ENCODE measurements at places on chromosomes 3 and 15.

- no peak for DNase-seq
These were observed 13.4 kb upstream of the SELENOT start for GRCh38 chr3:150589759-150590158.

- no peak for DNase-seq
These were observed 120.9 kb upstream of the P2RY1 start for GRCh38 chr3:152713989-152714388.

DNA sequence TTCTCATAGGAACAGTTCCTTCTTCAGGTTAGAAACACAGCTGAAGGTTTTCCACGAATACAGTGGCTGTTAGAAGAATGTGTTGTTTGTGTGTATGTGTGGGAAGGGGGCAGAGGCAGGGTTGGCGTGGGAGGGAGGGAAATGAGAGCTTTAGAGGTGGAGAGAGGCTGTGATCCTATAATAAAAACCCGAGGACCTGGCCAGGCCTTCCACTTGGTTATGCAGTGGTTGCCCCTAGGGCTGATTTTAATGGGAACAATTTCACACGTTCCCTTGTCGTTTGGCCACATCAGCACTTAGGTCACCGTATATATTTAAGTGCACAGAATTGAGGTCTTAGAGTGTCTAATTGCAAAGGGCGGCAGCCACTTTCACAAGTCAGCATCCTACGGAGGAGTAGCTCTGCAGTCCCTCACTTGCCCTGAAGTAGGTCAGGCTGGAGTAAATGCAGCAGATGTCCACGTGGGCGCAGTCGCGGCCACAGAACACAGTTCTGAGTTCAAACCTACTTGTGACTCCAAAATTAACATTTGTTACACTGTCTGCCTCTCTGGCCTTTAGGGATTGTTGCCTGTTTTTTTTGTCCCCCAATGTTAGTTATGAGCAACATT lies 85.6 kb downstream of the PDCD6IP start:
- DNase-seq, result no peak

GRCh38 chr3:50341537-50341936 lies 901 bp upstream of the RASSF1 start:
- DNase-seq, result no peak

GRCh38 chr3:11250902-11251806 lies 21.0 kb upstream of the ATG7 start:
- DNase-seq, result no peak

- DNase-seq, result no peak
These were observed 8.7 kb upstream of the GP9 start for GRCh38 chr3:129051871-129052340.

GRCh38 chr3:96776818-96777217 lies 37.6 kb upstream of the EPHA6 start:
- no peak for DNase-seq

GRCh38 chr3:133042778-133043177 lies 4.6 kb downstream of the TMEM108 start:
- DNase-seq, result no peak

DNA sequence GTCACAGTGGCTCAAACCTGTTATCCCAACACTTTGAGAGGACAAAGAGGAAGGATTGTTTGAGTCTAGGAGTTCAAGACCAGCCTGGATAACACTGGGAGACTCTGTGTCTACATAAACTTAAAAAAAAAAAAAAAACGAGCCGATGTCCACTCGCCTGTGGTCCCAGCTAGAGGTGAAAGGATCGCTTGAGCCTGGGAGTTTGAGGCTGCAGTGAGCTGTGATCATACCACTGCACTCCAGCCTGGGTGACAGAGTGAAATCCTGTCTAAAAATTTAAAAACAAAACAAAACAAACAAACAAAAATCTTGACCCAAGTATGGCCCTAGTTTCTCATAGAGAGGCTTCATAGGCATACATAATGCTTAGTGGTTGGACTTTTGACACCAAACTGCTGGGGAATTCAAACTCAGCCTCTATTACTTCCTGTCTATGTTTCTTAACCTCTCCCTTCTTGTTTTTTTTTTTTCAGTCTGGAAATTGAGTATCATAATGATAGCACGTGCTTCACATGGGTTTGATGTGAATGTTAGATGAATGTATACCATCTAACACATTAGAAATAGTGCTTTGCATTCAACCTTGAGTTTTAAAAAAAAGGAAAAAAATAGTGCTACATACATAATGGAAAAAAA lies 46.4 kb upstream of the CAPN7 start:
- no peak for DNase-seq

GRCh38 chr3:127158614-127159229 lies 34.2 kb upstream of the PRR23E start:
- DNase-seq, result no peak

GRCh38 chr3:72894976-72895552 lies 7.2 kb downstream of the GXYLT2 start:
- DNase-seq, result no peak

DNA sequence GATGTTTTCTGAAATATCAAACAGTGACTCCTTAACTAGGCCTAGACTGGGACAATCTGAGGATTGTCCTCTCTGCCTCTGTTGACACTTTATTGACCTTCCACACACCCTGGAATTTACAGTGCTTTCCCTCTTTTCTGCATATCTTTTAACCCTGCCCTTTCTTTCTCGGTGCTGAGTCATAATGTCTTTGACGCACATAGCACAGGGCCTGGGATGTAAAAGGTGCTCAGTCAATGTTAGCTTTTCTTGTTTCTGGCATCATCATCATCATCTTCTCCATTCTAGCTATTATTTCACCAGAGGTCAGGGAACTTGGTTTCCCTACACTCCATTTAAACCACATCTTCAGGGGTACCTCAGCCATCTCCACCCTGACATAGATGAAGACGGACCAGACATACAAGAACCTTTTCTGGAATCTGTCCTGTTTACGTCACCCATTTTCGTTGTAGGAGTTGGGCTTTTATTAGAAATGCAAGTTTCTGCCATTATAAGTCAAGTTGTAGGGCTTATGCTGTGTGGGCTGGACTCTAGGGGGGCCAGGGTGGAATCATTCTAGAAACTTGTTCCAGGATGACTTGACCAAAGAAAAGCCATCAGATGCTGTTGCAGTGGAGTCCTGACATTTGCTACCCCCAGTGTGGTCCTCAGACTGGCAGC lies 46.6 kb downstream of the ZBTB38 start:
- DNase-seq, result no peak

Data from activated T-helper 1 cell treated with anti-CD3 and anti-CD28 coated beads, Interleukin-12 subunit alpha, Interleukin-12 subunit beta, Interleukin-2, Interleukin-4 antibody, amounts not matched to agents 30 ng/mL and 10 ng/mL and 1 ng/mL, durations not matched to agents 14 hours and 24 hours and 36 hours (primary cell).